ENCODE measurements at places on chromosomes 3 and 15.

DNA sequence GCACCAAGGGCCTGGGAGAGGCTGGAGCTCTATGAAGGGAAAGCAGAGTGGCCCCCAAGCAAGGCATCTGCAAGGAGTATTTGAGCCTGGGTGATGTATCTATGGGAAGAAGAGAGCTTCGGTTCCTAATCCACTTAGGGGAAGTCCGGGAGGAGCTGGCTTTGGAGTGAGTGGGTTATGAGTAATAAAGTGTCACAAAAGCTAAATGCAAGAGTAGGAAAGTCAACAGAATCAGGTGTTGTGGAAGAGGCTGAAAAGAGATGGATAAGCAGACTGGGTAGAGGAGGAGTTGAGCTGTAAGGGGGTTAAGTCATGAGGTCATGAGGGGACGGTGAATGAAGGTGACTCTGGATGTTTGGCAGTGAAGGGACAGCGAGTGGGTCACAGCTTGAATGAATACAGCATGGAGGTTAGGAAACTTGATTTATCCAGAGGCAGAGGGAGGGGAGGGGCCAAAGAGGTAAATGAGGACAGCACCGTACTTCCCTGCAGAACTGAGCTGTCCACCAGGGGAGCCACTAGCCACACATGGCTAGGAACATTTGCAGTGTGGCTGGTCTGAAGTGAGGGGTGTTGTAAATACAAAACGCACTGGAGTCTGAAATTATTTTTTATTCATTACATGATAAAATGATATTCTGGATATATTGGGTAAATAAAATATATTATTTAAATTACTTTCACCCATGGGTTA, 83.3 kb downstream of the ADCY5 start:
- DNase-seq = peak; percentile 9

- no peak for DNase-seq
Observed at GRCh38 chr3:102230057-102230456, 204.8 kb upstream of the ZPLD1 start.

DNA sequence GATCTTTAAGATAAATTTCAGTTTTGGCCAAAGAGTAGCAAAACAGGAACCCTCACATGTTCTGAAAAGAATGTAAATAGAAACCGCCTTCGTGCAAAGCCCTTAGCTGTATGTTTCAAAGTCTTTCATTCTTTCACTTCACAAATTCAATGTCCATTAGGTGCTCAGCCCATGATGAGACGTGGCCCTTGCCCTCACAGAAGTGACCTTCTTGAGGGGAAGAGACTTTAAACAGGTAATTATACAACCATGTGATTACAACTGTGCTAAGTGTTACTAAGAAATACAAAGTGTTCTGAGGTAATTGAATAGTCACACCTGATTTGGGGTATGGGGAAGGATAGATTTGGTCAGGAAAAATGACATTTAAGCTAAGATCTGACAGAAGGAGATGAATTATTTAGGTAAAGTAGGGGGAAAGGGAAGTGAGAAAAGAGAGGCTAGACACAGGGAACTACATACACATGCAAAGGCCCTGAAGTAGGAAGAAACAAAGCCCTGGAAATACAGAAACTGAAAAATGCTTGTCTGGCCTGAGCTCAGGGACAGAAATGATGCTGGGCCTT, 19.6 kb downstream of the HSPBAP1 start:
- DNase-seq = no peak

- no peak for DNase-seq
Observed at GRCh38 chr15:85354948-85355347, 25.5 kb upstream of the AKAP13 start.

- DNase-seq = peak; percentile 21
Observed at GRCh38 chr15:51775967-51776816, 24.8 kb downstream of the TMOD2 start.

- DNase-seq = peak; percentile 38
Observed at GRCh38 chr3:104825116-104825515, 541.6 kb upstream of the ALCAM start.

- peak; percentile 34 for DNase-seq
Observed at GRCh38 chr3:141659821-141660613, 78.1 kb upstream of the RNF7 start.

GRCh38 chr3:171347301-171348039, 112.7 kb downstream of the TNIK start:
- DNase-seq = no peak
